ENCODE measurements at places on chromosomes 1 and 21.

DNA sequence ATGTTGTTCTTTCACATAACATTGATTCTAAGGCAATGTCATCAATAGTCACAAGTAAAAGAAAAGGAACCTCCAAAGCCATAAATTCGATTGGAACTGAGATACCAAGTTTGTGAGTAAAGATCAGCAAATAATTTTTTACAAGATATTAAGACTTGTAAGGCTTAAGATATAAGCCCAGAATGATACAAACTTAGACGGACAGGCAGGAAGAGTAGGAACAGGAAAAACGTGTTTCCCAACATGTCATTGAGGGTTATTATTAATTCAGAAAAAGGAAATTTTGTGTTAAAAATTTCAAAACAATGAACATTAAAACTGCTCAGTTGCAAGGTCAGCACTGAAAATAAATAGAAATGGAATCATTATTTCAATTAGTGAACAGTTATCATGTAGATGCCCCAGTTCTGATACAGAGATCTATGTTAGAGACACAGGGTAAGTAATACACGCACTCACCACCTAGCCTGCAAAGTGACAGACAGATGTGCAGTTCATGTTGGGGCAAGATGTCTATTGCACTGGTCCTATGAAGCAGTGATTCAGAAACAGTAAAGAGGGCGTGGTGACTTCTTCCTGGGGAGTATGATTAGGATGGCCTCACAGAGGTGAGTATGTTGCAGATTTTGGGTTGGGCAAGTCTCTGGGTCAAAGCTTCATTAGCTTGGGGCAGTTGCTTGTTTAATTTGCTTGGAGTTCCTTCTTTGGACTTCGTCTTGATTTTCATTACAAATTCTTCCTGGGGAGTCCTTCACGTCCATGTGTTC is 284.4 kb downstream of the SETD4 start:
- no peak for DNase-seq

DNA sequence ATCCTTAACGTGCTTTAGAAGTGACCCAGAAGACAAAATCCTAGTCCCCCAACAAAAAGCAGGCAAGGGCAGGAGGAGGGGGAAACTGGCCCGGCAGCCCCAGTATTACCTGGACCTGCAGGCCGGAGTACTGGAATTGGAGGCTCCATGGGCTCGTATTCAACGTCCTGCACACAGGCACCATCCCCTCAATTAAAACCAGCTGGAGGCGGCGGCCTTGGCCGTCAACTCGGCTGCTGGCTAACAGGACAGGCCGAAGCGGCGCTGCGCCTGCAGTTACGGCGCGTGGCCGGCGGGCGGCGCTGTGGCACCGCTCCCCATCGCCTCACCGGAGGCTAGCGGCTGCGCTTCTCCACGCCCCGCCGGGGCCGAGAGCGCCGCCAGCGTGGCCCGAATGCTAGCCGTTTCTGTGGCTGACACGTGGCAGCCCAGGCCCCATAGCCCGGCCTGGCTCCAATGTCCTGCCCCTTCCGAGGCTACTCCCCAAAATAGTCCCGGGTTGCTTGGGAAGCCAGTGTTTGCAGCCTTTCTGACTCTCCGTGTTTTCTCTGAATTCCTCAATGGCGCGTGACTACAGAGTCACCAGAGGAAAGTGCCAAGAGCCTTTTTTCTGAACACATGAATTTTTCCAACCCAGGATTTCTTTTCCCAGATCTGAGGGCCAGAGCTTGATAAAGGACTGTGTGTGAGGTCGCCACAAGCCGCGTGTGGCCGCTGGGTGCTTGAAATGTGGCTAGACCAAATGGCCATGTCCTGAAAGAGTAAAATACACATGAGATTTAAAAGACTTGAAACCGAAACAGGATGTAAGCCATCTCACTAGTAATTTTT is 82.5 kb downstream of the HHIPL2 start:
- peak; percentile 94 for DNase-seq

GRCh38 chr21:42476388-42477331 is 19.4 kb downstream of the RSPH1 start:
- no peak for DNase-seq

GRCh38 chr21:33433425-33434114 is 30.4 kb downstream of the IFNGR2 start:
- DNase-seq: no peak

DNA sequence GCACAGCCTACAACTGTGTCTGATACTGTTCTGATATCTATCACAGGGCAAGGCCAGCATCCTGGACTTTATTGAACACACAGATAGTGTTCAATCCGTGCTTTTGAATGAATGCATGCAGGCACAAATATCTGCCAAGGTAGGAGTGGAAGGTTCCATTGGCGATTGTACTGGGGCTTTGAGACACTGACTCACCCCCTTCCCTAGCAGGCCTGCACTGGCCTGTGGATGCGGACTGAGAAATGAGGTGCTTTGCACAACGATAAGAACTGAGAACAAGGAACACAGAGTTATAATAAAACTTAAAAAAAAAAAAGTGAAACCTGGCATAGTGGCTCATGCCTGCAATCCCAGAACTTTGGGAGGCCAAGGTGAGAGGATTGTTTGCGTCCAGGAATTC is 62.4 kb upstream of the NGF start:
- no peak for DNase-seq

- DNase-seq: no peak
Observed at GRCh38 chr1:156910309-156910782, 10.1 kb upstream of the LRRC71 start.

DNA sequence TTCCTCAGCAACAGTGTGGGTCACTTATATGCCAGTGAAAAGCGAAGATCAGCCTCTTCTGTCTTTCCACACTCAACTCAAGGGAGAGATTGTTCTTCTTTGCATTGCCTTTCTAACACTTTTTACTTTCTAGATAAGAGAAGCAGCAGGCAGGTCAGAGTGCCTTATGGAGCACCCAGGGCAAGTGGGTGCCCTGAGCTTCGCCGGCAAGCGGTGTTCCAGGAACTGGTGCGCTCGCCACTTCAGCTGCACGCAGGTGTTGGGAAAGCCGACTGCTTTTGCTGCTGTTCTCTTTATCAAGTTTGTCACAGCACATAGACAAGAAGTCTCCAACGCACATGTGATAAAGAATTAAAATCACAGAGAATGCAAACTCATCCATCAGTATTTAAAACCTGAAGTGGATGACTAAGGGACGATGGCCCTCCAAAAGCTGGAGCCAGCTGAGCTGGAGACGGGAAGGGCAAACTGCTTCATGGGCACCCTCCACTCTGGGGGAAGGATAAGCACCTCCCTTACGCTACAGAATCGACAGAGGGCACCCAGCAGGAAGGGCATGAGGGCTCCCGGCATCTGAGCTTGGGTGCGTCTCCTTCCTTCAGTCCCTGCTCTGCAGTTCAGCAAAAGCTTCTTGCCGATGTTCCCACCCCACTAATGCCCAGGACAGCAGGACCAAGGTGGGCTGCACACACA is 20.7 kb downstream of the UBE2G2 start:
- no peak for DNase-seq

DNA sequence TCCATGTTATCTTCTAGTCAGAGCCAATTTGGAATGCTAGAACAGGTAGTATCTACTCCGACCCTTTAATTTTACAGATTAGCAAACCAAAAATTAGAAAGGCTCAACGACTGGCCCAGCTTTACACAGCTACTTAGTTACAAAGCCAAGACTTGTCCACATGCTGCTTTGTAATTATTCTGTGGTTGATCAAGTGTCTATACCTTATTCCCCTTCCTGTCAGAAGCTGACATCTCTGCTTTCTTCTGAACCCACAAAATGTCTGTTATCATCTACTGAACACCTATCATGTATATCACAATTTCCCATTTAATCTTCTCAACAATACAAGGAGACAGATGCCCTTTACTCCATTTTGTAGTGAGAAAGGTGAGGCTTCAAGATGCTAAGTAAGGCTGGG is 15.6 kb downstream of the TGFBR3 start:
- DNase-seq: no peak

Measured in eye (tissue), 1 donor.